ENCODE measurements at places on chromosomes 12 and 14.
A peak's percentile ranks its signal among the peaks of the same experiment; 100 is the strongest.

DNA sequence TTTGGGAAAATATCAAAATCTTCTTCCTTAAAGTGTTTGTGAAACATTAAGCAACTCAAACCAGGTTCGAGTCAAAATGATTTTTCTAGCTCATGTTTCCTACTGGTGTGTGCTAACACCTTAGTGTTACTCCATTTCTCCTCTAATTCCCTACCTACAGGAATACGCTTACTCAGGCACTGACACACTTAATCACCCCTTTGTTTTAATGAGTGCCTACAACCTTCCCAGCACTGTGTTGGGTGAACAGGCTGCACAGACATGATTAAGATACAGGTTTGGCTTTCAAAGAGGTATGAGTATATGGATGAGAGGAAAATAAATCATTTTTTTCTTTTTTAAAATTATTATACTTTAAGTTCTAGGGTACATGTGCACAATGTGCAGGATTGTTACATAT, 15.6 kb upstream of the PZP start:
- no peak for DNase-seq

DNA sequence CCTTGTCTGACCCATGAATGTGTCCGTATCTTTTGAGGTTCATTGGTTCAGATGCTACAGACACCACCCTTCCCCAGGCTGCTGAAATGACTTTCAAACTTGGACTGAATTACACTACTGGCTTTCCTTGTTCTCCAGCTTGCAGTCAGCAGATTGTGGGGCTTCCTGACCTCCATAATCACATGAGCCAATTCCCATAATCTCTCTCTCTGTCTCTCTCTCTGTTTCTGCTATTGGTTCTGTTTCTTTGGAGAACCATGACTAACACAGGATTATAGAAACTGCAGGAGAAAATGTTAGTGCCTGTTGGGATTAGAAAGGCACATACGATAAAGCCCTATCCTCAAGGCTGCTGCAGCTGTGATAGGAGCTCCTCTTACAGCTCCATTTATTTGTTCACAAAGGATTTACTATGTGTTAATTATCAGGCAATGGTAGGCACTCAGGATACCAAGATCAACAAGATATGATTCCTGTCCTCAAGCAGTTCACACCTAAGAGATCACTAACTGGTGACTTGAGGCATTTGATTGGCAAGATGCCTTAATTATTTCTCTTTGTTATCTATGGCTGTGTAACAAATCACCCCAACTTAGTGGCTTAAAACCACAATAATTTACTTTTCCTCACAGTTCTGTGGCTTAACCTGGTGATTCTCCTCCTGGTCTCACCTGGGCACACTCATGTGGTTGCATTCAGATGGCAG, 10.2 kb upstream of the NYNRIN start:
- no peak for DNase-seq

DNA sequence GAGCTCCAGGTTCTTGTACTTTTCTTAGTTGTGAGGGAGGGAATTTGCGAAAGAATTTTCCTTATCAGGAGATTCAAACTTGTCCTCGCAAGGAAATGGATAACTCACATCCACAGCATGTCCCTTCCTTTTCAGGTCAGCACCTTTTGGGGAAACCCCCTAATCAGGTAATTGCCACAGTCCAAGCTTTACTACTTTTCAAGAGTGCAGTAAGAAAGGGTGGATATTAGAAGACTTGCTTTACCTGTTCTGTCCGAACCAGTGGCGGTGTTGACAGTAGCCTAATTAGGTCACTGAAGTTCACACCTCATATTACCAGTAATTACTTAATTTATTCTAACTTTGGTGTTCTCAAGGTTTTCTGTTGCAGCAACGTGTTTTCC, 6.7 kb upstream of the C12orf50 start:
- DNase-seq = no peak

- DNase-seq = peak; percentile 72
These were observed 1.6 kb downstream of the SLC16A7 start for GRCh38 chr12:59597385-59597781.

GRCh38 chr14:40318211-40318719, 886.0 kb upstream of the FBXO33 start:
- no peak for DNase-seq

DNA sequence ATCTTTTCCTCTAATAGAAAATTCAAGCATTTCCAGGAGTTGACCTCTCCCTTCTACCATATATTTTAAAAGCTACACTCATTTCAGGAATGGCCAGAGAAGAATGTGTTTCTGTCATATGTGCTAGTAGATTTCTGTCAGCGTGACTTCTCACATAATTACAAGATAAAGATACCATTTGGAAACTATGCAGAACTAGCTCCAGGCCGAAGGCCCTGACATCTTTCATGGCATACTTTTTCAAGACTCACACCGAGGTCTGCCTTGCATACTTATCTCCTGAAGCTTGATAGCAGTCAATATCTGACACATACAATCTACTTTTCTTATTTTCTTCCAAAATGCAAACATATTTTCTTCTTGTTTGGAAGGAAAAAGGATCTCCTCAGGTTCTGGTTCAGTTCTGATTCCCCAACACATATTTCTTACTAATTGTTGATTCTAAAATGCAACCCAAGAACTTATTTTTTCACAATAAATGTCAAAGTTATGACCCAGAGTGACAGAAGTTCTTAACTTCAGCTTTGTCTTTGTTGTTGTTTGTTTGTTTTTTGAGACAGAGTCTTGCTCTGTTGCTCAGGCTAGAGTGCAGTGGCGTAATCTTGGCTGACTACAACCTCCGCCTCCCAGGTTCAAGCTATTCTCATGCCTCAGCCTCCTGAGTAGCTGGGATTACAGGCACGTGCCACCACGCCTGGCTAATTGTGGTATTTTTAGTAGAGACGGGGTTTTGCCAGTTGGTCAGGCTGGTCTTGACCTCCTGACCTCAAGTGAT, 99.5 kb downstream of the NTN4 start:
- no peak for DNase-seq

DNA sequence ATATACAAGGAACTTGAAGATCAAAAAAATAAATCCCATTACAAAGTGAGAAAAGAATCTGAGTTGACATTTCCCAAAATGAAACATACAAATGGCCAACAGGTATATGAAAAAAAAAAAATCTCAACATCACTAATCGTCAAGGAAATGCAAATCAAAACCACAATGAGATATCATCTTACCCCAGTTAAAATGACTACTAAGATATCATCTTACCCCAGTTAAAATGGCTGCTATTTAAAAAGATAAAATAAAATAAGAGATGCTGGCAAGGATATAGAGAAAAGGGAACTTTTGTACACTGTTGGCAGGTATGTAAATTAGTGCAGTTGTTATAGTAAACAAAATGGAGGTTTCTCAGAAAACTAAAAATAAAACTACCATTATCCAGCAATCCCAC, 44.4 kb downstream of the PLEKHG7 start:
- DNase-seq = no peak
